Stimulated activated CD8-positive, alpha-beta memory T cell treated with anti-CD3 and anti-CD28 coated beads, Interleukin-2, amount 100 ng/mL, for 48 hours (primary cell): ENCODE measurements at places on chromosomes 12 and 14.

DNA sequence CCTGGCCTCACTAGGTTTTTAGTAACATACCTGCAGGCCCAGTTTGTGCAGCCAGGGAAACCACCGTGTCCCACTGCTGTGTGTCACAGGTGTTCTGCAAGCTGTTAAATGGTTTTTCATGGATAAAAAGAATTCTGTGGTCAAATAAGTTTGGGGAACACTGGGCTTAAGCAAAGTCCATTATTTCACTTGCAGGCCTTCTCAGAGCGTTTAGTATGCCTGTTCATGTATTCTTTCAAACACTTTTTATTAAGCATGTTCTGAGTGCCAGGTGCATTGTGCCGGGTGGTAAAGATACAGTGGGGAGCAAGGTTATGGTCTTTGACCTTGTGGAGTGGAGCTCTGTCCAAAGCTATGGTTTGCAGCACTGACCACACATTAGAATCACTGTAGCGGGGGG, 7.4 kb downstream of the RNFT2 start:
- DNase-seq: no peak

GRCh38 chr14:39563361-39563760, 131.1 kb upstream of the FBXO33 start:
- no peak for DNase-seq

DNA sequence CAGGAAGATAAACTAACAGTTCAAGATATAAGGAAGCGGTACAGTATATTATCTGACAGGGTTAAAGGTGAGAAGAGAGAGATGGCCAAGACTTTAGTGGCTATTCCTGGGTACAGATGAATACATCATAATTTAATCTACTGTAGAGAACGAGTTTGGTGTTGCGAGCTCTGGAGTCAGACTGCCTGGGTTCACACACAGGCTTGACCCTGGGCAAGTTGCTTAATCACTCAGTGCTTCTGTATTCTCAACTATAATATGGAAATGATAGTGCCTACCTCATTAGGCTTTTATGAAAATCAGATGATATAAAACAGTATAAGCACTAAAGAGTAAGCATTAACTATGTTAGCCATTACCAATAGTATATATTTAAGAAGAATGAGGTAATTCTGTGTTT, 3.5 kb downstream of the PPM1H start:
- no peak for DNase-seq

- no peak for DNase-seq
These were observed 431.5 kb upstream of the OR4E1 start for GRCh38 chr14:22105006-22105623.

DNA sequence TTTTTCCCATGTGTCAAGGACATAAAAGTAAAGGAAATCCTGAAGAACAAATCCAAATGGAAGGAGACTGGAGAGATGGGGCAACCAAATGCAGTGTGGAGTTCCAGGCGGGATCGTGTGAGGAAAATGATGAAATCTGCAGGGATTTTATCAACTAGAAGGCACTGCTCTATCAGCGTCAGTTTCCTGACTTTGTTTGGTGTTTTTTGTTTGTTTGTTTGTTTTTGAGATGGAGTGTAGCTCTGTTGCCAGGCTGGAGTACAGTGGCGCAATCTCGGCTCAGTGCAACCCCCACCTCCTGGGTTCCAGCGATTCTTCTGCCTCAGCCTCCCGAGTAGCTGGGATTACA, 43.3 kb upstream of the GPR132 start:
- DNase-seq: no peak

DNA sequence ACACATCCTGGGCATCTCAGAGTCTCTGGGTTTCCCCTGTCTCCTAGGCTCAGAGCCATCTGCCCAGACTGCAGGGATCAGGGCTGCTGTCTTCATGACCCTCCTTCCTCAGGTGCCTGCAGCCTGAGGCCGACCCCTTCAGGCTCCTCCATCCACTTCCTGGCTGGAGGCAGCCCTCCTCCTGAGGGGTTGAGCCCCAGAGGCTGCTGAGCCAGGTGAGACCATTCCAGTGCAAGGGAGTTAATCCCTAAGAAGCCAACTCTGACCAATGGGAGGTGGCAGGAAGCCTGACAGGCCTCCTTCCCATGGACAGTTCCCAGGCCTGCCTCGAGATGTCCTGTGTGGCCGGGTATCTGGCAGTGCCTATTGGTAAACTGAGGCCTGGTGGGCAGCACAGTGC, 8.4 kb upstream of the PPP4R4 start:
- DNase-seq: no peak
